DMS79 treated with DMSO at 0.1 percent for 48 hours (cell line): ENCODE measurements at places on chromosomes 6 and 20.

GRCh38 chr20:40640667-40641066 lies 48.4 kb downstream of the MAFB start:
- DNase-seq: no peak

GRCh38 chr20:43721097-43721428 lies 5.7 kb downstream of the GTSF1L start:
- DNase-seq: no peak

DNA sequence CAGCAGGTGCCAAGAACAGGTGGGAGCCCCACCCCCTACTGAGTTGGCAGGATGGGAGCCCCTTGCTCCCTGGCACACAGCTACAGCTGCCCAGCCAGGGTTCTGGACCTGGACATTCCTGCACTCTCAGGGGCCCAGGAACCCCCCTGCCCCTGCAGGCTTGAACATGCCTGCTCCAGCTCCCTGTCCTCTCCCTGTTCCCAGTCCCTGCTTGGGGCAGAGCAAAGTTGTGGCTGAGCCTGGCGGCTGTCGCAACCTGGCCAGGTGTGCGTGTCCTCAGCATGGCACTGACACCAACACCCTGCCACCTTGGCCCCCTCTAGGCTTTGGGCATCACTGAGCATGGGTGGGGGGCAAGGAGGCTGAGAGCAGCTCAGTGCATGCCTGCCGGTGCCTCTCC lies 491.2 kb upstream of the NOX3 start:
- no peak for DNase-seq

GRCh38 chr6:100346828-100347227 lies 117.9 kb downstream of the SIM1 start:
- no peak for DNase-seq

- DNase-seq: no peak
These were observed 44.1 kb downstream of the VAPB start for GRCh38 chr20:58433029-58433647.

- no peak for DNase-seq
These were observed 90.6 kb downstream of the HAO1 start for GRCh38 chr20:7849675-7850074.

DNA sequence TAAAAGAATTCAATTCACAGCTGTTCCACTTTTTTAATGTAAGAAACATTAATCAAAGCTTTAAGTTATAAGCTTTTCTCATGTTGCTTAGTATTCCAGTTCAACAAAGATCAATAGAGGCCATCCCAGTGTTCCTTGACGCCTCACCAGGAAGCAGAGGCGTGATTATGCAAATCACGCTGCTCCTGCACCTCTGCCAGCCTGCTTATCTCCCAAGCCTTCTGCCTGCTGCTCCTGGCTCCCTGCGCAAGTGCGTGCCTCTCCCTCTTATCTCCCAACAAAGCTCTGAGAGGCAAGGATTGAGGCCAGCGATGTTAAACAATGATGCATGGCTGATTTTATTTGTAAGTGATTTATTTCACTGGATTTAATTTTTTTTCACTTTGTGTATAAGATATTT lies 42.8 kb downstream of the INSM1 start:
- DNase-seq: peak; percentile 48

DNA sequence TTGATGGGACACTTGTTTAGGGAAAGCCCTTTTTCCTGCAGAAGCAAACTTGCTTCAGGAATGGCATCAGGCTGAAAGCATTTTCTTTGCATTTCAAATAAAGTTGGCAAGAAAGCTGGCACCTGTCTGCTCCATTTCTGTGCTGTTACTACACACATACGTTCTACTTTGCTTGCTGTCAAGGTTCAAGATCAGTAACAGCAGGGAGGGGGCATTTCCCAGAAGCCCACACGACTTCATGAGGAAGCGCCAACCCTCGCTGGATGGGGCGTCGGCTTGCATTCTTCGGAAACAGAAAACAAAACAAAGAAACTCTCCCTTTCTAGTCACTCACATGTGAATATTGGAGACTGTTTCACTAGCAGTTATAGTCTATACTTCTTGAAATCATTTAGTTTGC lies 46.4 kb downstream of the AKAP12 start:
- DNase-seq: no peak

DNA sequence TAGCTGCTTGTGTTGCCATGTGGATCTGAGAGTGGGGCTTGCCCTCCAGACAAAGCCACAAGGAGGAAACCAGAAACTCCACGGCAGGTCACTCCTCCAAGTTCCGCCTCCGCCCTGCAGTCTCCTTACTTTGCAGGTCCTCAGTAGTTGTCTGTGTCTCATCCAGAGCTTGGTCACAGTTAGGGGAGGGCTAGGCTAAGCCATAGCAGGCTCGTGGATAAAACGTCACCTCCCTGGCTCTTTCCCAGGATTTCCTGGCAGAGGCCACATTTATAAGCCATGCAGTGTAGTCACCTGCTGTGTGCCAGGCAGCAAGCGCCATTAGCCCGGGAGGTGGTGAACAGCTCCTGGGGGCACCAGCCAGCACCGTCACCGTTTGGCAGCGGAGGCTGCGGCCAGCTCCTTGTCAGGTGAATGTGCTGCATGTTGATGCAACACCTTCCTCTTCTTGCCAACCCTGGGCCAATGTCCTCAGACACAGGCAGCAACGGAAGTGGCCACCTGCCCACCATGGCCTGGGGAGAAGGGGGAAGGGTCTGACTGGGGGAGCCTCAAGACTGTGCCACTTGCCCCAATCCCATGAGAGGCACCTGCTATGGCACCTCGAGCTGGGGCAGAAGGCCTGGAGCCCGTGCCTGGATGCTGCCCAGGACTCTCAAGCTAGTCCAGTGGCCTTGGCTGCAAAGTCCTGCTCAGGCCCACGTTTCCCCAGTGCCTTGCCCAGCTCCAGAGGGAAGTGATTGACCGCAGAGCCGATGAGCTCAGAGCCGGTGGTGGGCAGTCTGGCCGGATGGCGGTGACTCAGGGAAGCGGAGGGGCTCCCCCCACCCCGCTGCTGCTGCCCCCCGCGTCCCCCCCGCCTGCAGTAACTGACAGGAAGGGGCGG lies 39.0 kb upstream of the SLCO4A1 start:
- DNase-seq: peak; percentile 96

DNA sequence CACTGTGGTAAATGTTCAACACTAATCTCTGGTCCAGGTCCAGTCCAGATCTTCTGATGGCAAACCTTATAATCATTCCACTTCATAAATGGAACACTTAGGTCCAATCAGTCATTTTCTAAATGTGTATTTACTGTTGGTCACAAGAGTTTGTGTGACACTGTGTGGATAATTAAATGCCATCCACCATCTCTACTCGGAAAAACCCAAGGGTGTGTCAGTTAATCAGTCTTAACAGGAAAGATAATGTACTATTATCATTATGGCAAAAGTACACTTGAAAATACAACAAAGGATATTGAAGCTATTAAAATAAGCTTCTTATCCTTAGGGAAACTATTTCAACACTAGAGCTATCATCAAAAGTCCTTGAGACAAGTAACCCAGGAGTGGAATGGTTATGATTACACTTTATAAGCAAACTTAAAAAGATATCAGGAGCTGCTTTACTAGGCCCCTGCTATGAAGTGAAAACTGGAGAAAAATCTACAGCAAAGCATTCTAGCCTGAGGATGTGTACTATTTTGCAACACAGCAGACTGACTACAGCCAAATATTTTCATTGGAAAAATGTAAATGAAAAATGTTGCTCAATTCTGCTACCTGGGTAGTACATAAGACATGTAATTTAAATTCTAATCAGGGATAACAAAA lies 227.9 kb downstream of the LAMA2 start:
- no peak for DNase-seq

- no peak for DNase-seq
These were observed 690 bp downstream of the GDAP1L1 start for GRCh38 chr20:44247586-44248409.

DNA sequence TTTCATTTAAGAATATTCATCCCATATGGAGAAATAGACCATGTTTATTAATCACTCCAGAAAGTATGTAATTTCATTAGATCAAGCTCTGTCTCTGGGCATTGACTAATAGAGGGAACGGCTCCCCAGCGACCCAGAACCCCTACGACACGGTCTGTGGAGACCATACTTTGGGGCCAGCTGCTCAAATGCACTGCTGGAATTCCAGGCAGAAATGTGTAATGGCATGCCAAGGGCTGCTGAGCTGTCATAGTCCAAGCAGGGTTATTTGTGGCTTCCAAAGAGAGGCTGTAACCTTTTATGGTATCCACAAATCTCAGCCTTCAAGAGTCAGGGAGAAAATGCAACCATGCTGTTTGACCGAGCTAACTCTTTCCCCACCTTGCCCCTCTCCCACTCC lies 755.8 kb downstream of the DHX35 start:
- DNase-seq: no peak

- peak; percentile 19 for DNase-seq
These were observed 270.3 kb downstream of the NKAIN2 start for GRCh38 chr6:124073820-124074587.

GRCh38 chr6:40323881-40324634 lies 263.1 kb downstream of the LRFN2 start:
- no peak for DNase-seq

- DNase-seq: peak; percentile 72
These were observed 22.6 kb upstream of the PREX1 start for GRCh38 chr20:48850257-48850976.

- no peak for DNase-seq
These were observed 126.0 kb downstream of the RNASET2 start for GRCh38 chr6:166830185-166830890.

DNA sequence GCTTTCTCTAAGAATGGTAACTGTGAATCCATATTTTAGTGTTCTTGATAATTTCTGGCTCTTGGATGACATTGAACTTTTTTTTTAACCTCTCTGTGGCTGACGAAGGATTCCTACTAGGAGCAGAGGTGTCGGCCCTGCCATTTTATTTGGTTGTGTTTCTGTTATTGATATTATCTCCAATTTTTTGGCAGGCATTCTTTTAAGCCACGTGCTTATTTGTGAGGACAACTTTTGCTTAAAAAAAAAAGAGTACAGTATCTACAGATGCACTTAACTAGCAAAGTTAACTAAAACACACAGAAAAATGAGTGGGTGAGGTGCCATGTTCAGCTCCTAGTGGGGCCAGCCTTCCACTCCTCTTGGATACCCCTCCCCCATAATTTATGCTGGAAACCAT lies 1.1 kb downstream of the FANCE start:
- DNase-seq: peak; percentile 6

- peak; percentile 19 for DNase-seq
These were observed 61.4 kb downstream of the TXLNB start for GRCh38 chr6:139230391-139230840.

- DNase-seq: no peak
These were observed 103.1 kb downstream of the TNFRSF21 start for GRCh38 chr6:47206626-47207025.

DNA sequence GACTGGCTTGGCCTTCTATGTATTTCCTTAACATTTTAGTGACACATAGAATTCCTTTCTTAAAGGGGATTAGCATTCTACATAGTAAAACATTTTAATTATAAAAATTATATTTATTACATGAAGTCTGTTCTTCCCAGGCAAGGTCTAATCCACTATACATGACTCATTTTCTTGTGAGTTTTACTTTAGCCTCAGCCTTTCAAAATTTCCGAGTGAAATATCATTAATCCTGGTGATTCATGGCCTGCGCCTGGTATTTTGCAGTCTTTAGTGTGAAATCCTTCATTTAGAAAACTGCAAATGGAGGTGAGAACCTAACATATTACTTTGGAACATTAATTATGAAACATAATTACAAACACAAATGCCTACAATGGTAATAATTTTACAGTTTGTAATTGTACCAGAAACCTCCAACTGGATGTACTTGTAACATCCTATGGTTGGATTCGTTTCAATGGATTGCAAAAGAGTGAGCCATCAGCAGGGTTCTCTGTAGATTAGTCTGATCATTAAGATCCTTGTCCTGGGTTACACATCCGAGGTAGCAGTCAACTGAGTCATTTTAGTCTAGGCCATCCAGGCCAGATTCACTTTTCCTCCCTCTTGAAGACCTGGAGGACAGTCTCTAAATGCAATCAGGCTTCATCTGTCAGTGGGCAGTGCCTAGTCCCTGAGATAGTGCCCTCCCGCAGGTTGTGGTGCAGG lies 272.0 kb downstream of the PACRG start:
- no peak for DNase-seq

- DNase-seq: no peak
These were observed 734 bp downstream of the MMS22L start for GRCh38 chr6:97282238-97282725.

- no peak for DNase-seq
These were observed 305.8 kb upstream of the PRDM1 start for GRCh38 chr6:105780146-105780860.

DNA sequence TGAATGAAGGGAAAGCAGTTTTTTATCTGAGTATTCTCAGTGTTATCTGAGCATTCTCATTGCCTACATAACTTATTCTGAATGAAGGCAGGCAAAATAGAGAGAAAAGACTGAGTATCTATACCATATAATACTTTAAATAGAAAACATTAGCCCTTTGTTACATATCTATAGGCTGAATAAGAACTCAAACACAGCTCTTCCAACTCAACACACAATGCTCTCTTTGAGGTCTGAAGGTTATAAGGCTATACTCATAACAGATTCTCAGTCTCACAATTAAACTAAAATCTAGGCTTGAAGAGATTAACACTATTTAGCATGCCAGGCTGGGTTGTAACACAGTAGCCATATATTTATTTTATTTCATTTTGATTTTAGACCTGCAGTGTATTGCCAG lies 56.9 kb downstream of the EYS start:
- no peak for DNase-seq

- no peak for DNase-seq
These were observed 2.1 kb upstream of the UBE2C start for GRCh38 chr20:45810191-45810970.

GRCh38 chr6:56799989-56800388 lies 154.9 kb upstream of the BEND6 start:
- no peak for DNase-seq

- DNase-seq: no peak
These were observed 520.5 kb upstream of the ADGRB3 start for GRCh38 chr6:68114463-68115047.

DNA sequence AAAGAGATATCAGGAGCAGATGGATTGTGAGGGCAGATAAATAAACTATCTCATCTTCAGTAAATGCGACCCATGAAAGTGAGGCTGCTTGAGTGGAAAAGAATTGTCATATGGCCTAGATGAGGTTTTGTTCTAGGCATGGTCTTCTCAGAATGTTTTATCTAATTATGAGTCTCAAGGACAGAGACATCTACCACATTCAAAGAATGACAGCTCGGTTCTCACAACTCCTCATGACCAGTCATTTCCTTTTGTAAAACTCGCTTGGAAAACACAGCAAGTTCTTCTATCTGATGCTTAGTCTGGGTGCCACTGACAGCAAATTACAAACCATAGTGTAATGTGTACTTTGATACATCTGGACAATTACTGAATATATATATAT lies 140.5 kb downstream of the CCDC170 start:
- DNase-seq: no peak
